ENCODE measurements at places on chromosomes 1 and 21. TPM values are rescaled to one million over a fixed set of nuclear protein-coding genes. Genes with fewer than 3 reads are reported as not detected.

DNA sequence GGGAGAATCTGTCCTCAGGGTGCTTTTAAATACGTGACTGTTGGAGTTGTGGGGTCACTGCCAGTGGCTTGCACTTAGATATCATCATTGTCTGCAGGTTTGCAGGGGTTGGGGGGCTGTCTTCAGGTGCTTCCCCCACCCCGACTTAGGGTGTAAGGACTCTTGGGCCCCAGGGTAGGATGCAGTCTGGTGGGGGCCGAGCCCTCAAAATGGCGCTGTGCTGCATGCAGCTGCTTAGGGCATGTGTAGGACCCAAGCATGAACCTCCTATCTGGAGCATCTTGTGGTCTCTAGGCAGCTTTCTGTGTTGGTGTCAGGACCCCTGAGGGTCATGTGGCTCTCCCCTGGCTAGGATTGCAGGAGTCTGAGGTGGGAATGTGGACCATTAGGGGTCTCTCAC lies 55.6 kb upstream of the B3GALT2 start:
- H3K36me3 ChIP-seq: no peaks in the 10 kb centered on the region
- no peak overlapping the region for H3K27ac ChIP-seq
- H3K27me3 ChIP-seq: no peaks in the 10 kb centered on the region
- no peak overlapping the region for H3K4me3 ChIP-seq
- no peak for DNase-seq
- H3K4me1 ChIP-seq: peaks cover 18% of the 10 kb centered on the region

DNA sequence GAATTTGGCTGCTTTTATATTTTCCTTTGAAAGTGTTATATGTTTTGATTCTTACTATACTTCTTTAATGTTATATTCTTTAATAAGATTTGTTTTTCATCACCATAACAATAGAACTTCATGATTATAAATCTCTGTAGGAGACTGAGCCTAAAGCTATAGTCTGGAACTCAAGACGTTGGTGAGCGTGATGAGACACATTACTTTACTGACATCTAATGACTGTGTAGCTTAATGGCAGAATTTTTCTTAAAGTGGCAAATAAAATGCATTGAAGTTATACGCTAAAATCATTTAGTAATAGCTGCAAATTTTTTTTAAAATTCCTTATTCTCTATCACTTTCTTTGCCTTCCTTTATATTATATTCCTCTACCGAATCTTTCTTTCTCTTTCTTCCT lies 56.1 kb upstream of the HAO2 start:
- H3K4me3 ChIP-seq: no peak overlapping the region
- no peak for DNase-seq
- H3K27ac ChIP-seq: no peak overlapping the region

Gene LCE3E
- not detected for polyA plus RNA-seq

- H3K27me3 ChIP-seq: no peaks in the 10 kb centered on the region
- no peak for DNase-seq
- H3K27ac ChIP-seq: no peak overlapping the region
- H3K36me3 ChIP-seq: no peaks in the 10 kb centered on the region
- H3K4me3 ChIP-seq: no peak overlapping the region
These were observed 48.4 kb upstream of the TNFSF18 start for GRCh38 chr1:173099166-173099565.

DNA sequence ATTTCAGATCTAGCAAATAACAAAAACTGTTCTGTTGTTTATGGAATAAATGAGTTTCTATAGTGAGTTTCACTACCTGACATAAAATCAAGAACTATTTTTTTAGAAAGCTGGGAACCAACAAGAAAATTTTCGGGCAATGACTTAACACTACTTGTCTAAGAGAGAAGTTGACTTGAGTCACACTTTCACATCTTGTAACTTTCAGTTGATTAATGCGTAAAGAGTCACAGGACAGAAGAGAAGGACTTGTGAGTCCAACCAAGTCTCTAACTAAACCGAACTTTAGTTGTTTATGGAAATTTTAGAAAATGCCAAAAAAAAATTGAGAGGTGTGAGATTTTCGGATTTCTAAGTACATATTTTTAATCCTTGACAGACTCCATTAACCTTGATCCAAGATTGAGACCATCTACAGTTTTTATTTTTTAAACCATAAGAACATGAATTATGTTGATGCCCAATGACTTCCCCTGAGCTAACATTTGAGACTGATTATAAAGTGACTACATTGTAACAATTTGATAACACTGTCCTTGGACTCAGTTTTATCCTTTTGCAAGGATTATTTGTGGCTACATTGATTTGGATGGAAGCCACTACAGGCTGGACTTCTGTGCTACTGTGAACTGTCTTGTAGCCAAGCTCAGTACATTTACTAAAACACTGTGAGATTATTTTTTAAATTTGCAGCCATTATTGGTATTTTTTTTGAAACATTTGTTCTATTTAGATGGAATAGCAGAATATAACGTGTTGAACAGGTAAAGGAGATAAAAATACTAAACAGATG lies 284.0 kb downstream of the PTPRC start:
- no peaks in the 10 kb centered on the region for H3K36me3 ChIP-seq
- H3K27ac ChIP-seq: no peak overlapping the region
- H3K4me1 ChIP-seq: peaks cover 22% of the 10 kb centered on the region
- DNase-seq: no peak

DNA sequence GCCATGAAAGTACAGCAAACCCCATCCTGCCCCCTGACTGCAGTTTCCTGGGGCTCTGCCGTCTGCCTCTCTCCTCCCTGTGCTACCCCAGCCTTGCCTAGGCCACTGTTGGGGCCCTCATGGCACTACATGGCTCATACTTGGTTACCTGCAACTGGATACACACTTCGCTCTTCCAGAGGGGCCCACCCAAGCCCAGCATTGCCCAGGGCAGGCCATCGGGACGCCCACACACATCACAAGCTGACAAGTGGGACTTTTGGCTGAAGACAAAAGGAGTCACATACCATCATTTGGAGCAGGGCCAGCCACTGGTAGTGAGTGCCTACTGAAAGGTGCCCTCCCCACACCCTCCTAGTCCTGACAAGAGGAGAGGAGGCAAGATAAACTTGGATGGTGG lies 82.8 kb downstream of the CD247 start:
- H3K27ac ChIP-seq: peak overlapping the region; percentile 6
- H3K27me3 ChIP-seq: no peaks in the 10 kb centered on the region
- H3K36me3 ChIP-seq: peaks cover 71% of the 10 kb centered on the region
- no peak overlapping the region for H3K4me3 ChIP-seq

DNA sequence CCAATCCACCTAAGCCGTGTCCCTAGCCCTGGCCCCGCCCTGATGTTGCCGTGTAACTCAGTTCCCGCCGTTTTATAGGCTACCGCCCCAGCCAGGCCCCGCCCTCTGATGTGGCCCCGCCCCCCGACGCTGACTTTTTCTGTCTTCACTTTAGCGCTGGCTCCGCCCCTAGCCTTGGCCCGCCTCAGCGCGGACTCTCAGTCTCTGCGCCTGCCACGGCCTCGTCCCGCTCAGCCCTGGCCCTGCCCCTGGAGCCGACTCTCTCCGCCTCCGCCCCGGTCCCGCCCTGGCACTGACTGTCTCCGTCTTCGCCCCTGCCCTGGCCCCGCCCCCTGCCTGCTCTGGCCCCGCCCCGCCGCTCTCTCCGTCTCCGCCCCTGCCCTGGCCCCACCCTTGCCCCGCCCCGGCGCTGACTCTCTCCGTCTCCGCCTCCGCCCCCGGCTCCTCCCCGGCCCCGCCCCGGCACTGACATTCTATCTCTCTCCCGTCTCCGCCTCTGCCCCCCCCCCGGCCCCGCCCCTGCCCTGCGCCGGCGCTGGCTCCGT lies 5.2 kb downstream of the MATN1 start:
- H3K27me3 ChIP-seq: no peaks in the 10 kb centered on the region
- H3K4me1 ChIP-seq: peaks cover 26% of the 10 kb centered on the region

GRCh38 chr1:11765661-11766428 lies 3.9 kb downstream of the C1orf167 start:
- no peak overlapping the region for H3K27ac ChIP-seq
- no peaks in the 10 kb centered on the region for H3K27me3 ChIP-seq
- no peak overlapping the region for H3K4me3 ChIP-seq

GRCh38 chr1:206703661-206704060 lies 19.0 kb downstream of the MAPKAPK2 start:
- peak; percentile 68 for DNase-seq
- no peaks in the 10 kb centered on the region for H3K27me3 ChIP-seq
- H3K4me3 ChIP-seq: no peak overlapping the region
- H3K4me1 ChIP-seq: peaks cover 71% of the 10 kb centered on the region
- H3K36me3 ChIP-seq: no peaks in the 10 kb centered on the region

- H3K27ac ChIP-seq: no peak overlapping the region
- H3K4me3 ChIP-seq: no peak overlapping the region
- H3K4me1 ChIP-seq: no peaks in the 10 kb centered on the region
- DNase-seq: no peak
These were observed 8.1 kb upstream of the PRELP start for GRCh38 chr1:203467550-203467921.

Gene CD1B
- not detected for polyA plus RNA-seq

GRCh38 chr1:197838836-197839235 lies 63.6 kb upstream of the DENND1B start:
- no peaks in the 10 kb centered on the region for H3K36me3 ChIP-seq
- DNase-seq: no peak
- no peak overlapping the region for H3K27ac ChIP-seq

DNA sequence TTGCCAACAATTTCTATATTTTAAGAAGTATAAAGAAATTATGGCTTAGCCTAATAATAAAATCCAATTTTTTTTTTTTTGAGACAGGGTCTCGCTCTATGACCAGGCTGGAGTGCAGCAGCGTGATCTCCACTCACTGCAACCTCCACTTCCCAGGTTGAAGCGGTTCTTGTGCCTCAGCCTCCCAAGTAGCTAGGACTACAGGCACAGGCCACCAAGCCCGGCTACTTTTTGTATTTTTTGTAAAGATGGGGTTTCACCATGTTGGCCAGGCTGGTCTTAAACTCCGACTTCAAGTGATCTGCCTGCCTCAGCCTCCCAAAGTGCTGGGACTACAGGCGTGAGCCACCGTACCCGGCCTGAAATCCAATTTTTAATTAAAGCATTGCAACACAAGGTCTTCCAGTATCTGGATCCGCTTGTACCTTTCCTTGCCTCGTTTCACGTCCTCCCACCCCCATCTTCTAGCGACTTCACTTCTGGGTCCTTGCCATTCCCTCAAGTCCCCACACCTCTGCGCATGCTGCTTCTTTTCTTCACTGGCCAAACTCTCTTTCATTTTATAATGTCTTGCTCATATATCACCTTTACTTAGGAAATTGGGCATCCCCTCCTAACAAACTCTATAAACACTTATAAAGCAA lies 2.3 kb downstream of the FUBP1 start:
- H3K27ac ChIP-seq: peak overlapping the region; percentile 98
- H3K27me3 ChIP-seq: no peaks in the 10 kb centered on the region
- H3K36me3 ChIP-seq: peaks cover 5% of the 10 kb centered on the region
- H3K4me3 ChIP-seq: peak overlapping the region; percentile 87

- no peak overlapping the region for H3K27ac ChIP-seq
- H3K36me3 ChIP-seq: no peaks in the 10 kb centered on the region
- H3K27me3 ChIP-seq: no peaks in the 10 kb centered on the region
- H3K4me1 ChIP-seq: peaks cover 13% of the 10 kb centered on the region
- no peak for DNase-seq
- no peak overlapping the region for H3K4me3 ChIP-seq
These were observed 59.9 kb downstream of the TOR3A start for GRCh38 chr1:179141592-179142251.

GRCh38 chr1:116112388-116113140 lies 1.4 kb downstream of the MAB21L3 start:
- H3K4me1 ChIP-seq: no peaks in the 10 kb centered on the region
- no peaks in the 10 kb centered on the region for H3K36me3 ChIP-seq

DNA sequence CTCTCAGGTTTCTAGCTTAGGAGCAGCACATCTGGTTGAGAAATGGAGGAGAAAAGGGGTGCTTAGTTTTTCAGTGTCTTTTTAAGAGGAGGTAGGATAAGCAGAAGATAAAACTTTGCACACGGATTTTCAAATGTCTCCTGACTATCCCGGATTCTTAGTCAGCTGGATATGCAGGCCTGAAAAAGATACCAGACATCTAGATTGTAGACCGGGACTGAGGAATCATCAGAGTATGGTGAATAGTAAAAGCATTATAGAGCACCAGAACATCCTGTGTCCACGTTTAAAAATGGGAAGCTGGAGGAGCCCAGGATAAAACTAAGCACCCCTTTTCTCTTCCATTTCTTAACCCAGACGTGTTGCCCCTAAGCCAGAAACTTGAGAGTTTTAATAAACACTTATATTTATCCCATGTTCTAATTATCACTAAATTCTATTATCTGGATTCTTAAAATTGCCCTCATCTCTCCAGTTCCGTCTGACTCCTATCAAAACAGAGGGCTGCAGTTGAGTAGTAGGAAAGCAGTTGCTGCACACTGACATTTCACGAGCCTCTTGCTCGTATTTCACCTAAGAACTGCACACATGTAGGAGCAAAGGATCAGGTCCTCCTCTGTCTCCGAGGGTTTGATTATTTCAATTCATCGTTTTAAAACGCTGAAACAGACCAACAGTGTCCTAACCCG lies 609 bp downstream of the PIGK start:
- DNase-seq: no peak
- peak overlapping the region; percentile 69 for H3K4me3 ChIP-seq
- peaks cover 14% of the 10 kb centered on the region for H3K4me1 ChIP-seq
- peak overlapping the region; percentile 69 for H3K27ac ChIP-seq

Gene CD2
- 440 TPM for polyA plus RNA-seq

Gene HES3
- not detected for polyA plus RNA-seq

- H3K4me3 ChIP-seq: no peak overlapping the region
- H3K36me3 ChIP-seq: no peaks in the 10 kb centered on the region
- peak; percentile 2 for DNase-seq
- H3K27ac ChIP-seq: no peak overlapping the region
These were observed 122.0 kb downstream of the LMO4 start for GRCh38 chr1:87450615-87451209.

GRCh38 chr1:29798699-29799566 lies 562.6 kb downstream of the PTPRU start:
- H3K36me3 ChIP-seq: no peaks in the 10 kb centered on the region
- no peak for DNase-seq
- H3K4me1 ChIP-seq: no peaks in the 10 kb centered on the region
- H3K4me3 ChIP-seq: no peak overlapping the region
